ENCODE measurements at places on chromosomes 1 and 21. TPM values are rescaled to one million over a fixed set of nuclear protein-coding genes. Genes with fewer than 3 reads are reported as not detected.

Gene ATP1A4
- 0.31 TPM for total RNA-seq

Gene TRIM58
- 3.1 TPM for total RNA-seq

Gene SYT6
- 7.3 TPM for total RNA-seq

Gene AGO3
- total RNA-seq, result 28.1 TPM

Gene POFUT2
- total RNA-seq, result 9.8 TPM

Gene SCCPDH
- 53.2 TPM for total RNA-seq

Gene GBP6
- 0.47 TPM for total RNA-seq

Gene GSTM5
- 1.9 TPM for total RNA-seq

Gene LCE2C
- total RNA-seq, result not detected

Gene MRPL37
- 29.2 TPM for total RNA-seq

Gene AADACL3
- total RNA-seq, result not detected

Gene S100B
- total RNA-seq, result 6.9 TPM

Gene RYR2
- 40.7 TPM for total RNA-seq

Gene SSU72
- 32.9 TPM for total RNA-seq

Gene FAM177B
- total RNA-seq, result not detected

Gene AJAP1
- total RNA-seq, result 7.3 TPM

Gene HAPLN2
- not detected for total RNA-seq

Gene BTG2
- 13.9 TPM for total RNA-seq

Gene LDLRAD1
- total RNA-seq, result not detected

Gene HPDL
- 0.62 TPM for total RNA-seq

Gene MROH9
- not detected for total RNA-seq

Gene FAM72D
- total RNA-seq, result 1.1 TPM

Gene KCNK2
- total RNA-seq, result 91.9 TPM

Gene ALX3
- 0.31 TPM for total RNA-seq

Gene PLA2G2A
- not detected for total RNA-seq

Gene SHE
- total RNA-seq, result 2.0 TPM

Gene SLC1A7
- not detected for total RNA-seq

Gene TSHB
- not detected for total RNA-seq

Gene USH2A
- 1.1 TPM for total RNA-seq

Gene ROR1
- 2.5 TPM for total RNA-seq

Gene HLX
- total RNA-seq, result 0.31 TPM

Gene CLCNKA
- not detected for total RNA-seq

Gene SLC44A3
- total RNA-seq, result 2.2 TPM

Gene LRRC71
- 0.16 TPM for total RNA-seq

Gene SPRR3
- total RNA-seq, result 1.6 TPM

Gene FCN3
- not detected for total RNA-seq

Gene JMJD4
- total RNA-seq, result 17.2 TPM

Gene BEND5
- 18.2 TPM for total RNA-seq

Gene COL9A2
- total RNA-seq, result 17.5 TPM

Gene KRTAP10-1
- not detected for total RNA-seq

Gene DYNLT4
- total RNA-seq, result not detected

Gene TINAGL1
- 2.8 TPM for total RNA-seq

Gene ARMH1
- 2.8 TPM for total RNA-seq

Gene CAMK1G
- total RNA-seq, result 7.3 TPM

Gene C1QA
- total RNA-seq, result 10.9 TPM
